Ecto neural progenitor cell (in vitro differentiated cells): ENCODE measurements at places on chromosomes 2 and 18.

GRCh38 chr18:74652392-74652988, 54.8 kb downstream of the ZNF407 start:
- no peak for DNase-seq

DNA sequence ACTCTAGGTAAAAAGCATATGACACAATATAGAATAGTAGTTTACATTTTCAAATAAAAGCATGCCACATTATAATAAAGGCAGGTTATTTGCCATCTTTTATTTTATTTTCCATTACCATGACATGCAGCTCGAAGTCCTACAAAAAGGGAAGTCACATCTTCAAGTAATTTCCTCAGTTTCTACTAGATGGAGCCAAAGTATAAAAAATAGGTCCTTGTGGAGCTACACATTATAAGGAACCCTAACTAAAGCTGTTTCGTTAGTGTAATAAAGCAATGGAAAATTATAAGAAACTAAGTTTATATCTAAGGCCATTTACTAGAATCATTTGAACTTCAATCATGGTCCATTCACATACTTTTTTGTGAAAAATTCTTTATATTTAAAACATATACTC, 674.5 kb downstream of the KCNJ3 start:
- no peak for DNase-seq

- DNase-seq, result peak; percentile 40
Observed at GRCh38 chr2:97267411-97268074, 154.6 kb downstream of the ANKRD36 start.

GRCh38 chr2:38737925-38738324, 13.2 kb downstream of the SRSF7 start:
- no peak for DNase-seq

DNA sequence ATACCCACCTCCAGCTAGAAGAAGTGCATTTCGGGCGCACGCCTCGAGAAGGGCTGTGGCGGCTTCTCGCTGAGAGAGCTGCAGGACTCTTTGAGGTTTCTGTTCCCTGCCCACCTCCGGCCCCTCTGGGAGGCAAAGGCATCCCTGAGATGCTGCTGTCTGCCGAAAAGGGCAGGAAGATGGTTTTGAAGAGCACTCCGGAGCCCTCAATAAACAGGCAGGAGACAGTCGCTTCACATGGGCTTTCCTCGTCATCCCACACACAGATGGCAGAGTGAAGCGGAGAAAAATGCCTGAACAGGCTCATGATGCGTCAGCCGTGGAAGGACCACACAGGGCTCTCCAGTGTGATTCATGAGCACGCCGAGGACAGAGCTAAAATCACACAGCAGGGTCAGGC, 25.4 kb upstream of the GLI2 start:
- DNase-seq, result no peak

DNA sequence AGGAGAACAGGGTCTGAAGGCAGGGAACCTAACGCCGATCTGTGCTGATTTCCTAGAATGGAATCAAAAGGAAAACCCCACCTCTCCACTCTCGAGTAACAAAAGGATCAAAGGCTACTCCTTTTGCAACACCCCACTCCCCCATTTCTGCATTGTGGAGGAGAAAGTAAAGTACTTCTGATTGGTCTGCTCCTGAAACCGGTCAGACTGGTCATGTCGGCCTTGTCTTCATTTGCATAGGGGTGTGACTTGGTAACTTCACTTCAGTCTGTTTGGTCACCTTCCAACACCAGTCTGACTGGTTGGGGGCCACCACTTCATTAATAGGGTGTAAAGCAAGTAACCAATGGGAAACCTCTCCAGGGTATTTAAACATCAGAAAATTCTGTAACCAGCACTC, 771.9 kb downstream of the ERBB4 start:
- DNase-seq, result no peak

- no peak for DNase-seq
Observed at GRCh38 chr2:35185861-35186412, 1169.6 kb upstream of the CRIM1 start.

- DNase-seq, result no peak
Observed at GRCh38 chr18:76988827-76989646, 143.5 kb downstream of the MBP start.

DNA sequence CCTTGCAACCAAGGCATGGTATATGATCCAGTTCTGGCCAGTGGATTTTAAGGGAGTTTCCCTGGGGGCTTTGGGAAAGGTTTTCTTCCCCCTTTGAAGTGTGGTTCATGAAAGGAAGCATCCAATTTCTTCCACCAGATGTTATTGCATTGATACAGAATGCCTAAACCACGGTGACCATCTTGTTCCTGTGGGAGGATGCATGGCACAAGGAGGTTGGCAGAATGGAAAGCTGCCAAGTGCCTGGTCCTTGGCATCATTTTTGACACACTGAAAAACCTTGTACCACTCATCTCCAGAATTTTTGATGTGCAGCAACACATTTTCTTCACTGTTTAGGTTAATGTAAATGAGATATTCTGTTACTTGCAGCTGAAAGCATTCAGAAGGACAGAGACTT, 55.2 kb upstream of the CXCR4 start:
- DNase-seq, result no peak

DNA sequence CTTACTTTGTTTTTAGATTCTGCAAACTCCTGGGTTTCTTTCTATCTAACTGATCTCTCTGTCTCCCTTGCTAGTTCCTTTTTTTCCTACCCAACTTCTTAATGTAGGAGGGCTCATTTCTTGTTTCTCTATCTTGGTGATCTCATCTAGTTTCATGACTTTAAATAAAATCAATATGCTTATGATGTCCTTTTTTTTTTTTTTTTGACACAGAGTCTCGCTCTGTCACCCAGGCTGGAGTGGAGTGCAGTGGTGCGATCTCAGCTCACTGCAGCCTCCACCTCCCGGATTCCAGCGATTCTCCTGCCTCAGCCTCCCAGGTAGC, 42.2 kb upstream of the IL1RL1 start:
- DNase-seq, result no peak

DNA sequence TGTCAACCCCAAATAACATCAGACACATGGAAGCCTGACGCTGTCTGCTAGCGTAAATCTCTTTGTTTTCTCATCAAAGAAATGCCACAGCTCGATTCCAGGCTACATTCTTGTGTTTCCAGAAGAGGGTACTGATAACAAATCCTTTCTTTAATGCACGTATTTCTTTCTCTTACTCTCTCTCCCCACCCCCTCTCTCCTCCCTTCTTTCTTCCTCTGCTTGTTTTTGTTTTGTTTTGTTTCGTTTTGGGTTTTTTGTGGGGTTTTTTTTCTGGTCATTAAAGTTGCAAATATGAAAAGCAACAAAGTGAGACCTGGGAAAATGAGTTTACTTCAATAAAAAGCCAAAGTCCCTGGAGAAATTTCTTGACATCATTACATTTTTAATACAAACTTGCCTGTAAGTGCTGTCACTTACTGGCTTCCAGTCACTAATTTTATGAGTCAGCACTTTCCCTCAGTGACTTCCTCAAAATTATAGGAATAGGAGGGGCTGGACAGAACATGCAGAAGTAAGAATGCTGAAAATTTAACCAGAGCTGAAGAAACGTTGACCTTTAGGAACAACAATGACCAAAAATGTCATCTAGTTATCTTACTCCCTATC, 106.7 kb upstream of the NABP1 start:
- DNase-seq, result no peak

DNA sequence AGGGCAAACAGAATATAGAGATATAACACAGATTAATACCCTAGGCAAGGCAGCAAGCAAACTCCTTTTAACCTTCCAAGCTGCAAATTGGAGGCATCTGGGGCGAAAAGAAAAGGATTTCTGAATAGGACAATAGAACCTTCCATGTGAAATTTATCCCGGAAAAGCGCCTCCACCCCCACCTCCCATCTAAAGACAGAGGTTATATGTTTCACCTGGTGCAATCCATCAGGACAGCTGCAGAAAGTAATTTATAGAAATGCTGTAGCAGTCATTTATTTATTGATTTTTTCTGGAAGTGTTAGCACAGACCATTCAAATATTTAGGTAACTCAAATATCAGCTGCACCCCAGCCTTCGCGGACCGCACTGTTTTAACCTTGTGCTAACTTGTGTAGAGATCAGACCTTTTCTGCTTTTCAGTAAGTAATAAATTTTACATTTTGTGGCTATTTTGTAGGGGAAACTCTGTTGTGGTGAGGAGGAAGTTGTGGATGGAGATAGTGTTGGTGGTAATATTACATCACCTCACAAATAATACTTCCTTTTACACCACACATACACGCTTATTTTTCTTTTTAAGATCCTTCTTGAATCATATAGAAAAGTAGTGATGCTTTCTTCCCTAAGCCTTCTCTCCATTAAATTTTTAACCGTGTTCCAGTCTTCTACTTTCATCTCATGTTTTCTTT, 919.3 kb upstream of the CDH2 start:
- DNase-seq, result no peak

DNA sequence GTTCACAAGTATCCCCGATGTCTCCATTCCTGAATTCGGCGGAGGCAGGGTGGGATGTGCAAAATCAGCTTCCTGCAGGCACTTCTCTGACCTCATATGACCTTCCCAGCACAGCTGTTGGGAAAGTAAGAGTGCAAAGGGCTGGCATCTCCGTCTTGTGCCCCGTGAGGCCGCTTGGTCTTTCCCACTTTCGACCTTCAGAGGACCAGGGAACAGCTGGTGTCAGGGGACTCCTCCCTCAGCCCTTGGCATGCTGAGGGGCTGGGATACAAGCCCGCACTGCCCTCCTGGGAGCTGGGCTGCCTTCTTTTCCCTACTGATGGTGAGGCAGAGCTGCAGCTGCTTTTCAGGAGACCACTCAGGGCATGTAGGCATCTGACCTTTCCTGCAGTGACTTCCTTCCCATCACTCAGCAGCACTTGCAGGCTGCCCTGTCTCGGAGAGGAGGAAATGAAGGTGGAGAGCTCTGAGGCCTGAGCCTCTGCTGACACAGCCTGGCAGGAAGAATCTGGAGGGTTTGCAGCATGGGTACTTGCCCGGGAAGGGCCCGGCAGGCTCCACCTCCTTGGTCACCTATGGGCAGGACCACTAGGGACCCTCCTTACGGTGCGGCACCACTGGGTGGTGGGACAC, 277.2 kb upstream of the HS6ST1 start:
- peak; percentile 43 for DNase-seq

GRCh38 chr2:59732871-59733566, 820.4 kb downstream of the BCL11A start:
- DNase-seq, result no peak
